ENCODE measurements at places on chromosomes 12 and 14.

GRCh38 chr14:48401321-48401720, 725.9 kb upstream of the MDGA2 start:
- DNase-seq: no peak

- DNase-seq: no peak
These were observed 49.8 kb downstream of the CKAP4 start for GRCh38 chr12:106197906-106198623.

DNA sequence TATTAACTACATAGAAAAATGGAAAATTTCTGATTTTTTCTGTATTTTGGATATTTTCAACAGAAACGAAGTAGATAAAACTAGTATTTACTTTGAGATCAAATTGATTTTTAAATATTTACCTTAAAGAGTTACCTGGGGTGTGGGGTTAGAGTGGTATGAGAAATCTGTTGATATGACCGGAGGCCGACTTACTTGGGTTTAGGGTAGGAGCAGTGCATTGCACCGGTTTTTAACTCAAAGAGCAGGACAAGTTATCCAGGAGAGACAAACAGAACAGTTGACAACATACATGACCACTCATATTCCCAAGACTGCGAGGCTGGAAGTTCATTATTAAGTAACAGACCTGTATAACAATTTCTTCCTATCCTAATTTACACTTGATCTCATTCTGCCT, 31.4 kb downstream of the TPH2 start:
- DNase-seq: no peak

- DNase-seq: no peak
These were observed 70.7 kb downstream of the ANO6 start for GRCh38 chr12:45286621-45287020.

GRCh38 chr12:53308276-53308675, 8.8 kb downstream of the MYG1 start:
- DNase-seq: no peak

GRCh38 chr12:124388679-124389137, 93.8 kb downstream of the RFLNA start:
- DNase-seq: peak; percentile 45

- DNase-seq: no peak
These were observed 32.7 kb upstream of the BTG1 start for GRCh38 chr12:92178340-92178739.

GRCh38 chr12:53786411-53786810, 34.6 kb upstream of the CISTR start:
- DNase-seq: no peak

GRCh38 chr14:97057238-97058073, 260.3 kb downstream of the VRK1 start:
- no peak for DNase-seq

DNA sequence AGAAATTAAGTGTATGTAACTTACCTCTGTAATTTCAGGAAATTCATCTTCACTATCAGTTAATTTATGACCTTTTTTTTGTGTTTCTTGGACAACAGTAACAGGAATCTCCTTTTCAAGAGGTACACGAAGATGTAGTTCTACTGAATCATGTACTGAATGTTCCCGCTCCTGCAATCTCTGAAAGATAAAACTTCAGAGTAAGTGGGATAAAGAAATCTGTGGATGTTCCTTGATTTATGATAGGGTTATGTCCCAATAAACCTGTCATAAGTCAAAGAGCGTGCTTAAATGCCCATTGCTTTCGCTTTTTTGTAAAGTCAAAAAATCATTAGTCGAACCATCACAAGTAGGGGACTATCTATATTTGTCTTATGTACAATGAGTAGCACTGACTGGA, 40.8 kb downstream of the SENP1 start:
- no peak for DNase-seq

GRCh38 chr14:56870336-56870735, 60.1 kb upstream of the OTX2 start:
- DNase-seq: no peak

- no peak for DNase-seq
These were observed 176.3 kb downstream of the ESR2 start for GRCh38 chr14:64117671-64118402.

- no peak for DNase-seq
These were observed 65.7 kb downstream of the WNK1 start for GRCh38 chr12:817941-818600.

DNA sequence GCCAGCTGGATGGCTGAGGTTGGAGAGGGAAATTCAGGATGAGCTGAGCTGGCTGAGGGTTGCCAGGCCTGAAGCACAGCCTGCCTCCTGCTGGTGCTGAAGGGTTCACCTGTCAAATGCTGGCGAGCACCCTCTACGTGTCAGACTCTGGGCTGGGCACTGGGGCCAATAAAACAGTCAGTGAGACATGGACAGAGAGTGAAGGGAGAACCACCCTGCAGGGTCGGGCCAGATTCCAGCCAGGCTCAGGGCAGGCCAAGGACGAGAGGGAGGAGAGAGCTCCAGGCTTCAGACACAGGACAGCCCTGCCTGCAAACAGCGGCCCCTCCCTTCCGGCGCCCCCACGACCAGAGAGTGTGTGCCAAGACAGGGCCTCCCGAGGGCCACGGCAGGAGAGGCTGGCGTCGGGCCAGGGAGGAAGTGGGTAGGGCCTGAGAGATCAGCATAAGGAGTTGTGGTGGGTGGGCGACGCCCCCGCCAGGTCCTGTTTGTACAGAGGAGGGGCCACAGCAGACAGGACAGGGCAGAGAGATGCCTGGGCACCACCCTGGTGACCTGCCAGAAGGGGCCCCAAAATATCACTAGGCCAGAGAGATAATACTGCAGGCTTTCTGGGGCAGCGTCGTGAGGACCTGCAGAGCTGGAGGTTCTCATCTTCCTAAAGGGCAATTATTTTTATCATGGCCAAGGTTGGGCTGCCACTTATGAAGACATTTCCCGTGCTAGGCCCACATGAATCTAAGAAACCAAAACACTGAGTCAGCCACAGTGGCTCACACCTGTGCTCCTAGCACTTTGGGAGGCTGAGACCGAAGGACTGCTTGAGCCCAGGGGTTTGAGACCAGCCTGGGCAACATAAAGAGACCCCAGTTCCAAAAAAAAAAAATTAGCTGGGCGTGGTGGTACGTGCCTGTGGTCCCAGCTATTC, 73.1 kb upstream of the GPR68 start:
- DNase-seq: peak; percentile 79

GRCh38 chr14:104977681-104978653, at the start of gene AHNAK2:
AHNAK2 (minus strand) TSS chr14:104978374; CDS start chr14:104978237, 137 bp downstream.
- DNase-seq: no peak

DNA sequence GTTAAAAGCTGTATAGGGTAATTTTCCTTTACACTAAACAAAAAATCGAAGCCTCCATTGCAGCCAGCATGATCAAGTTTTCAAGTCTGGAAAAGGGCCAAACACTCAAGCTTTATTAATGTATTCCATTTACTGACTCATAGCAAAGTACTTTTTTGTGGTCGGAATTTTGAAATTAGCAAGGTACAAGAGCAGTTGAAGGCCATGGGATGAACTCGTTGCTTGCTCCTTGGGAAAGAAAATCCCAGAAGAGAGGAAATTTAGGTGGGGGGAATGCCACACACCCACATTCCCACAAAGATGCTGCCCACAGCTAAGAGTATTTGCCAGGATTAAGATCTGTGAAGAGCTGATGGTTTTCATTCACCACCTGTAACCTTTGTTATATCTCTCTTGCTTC, 333.7 kb downstream of the EGLN3 start:
- no peak for DNase-seq

GRCh38 chr14:78346747-78347146, 176.6 kb downstream of the NRXN3 start:
- no peak for DNase-seq

DNA sequence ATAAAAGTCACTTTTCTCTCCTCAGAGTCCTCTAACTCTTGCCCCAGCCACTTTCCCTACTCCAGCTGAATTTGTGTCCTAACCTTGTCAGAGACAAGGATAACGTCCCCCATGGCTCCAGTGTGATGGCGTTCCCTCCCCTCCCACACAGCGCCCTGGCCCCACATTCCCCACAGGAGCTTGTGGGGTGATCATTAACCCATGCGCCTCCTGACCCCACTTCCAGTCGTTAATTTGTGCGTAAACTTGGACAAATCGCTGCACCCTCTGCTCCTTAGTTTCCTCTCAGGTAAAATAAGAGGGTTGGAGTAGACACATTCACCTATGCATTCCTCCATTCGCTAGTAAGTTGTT, 22.9 kb upstream of the BCDIN3D start:
- no peak for DNase-seq

DNA sequence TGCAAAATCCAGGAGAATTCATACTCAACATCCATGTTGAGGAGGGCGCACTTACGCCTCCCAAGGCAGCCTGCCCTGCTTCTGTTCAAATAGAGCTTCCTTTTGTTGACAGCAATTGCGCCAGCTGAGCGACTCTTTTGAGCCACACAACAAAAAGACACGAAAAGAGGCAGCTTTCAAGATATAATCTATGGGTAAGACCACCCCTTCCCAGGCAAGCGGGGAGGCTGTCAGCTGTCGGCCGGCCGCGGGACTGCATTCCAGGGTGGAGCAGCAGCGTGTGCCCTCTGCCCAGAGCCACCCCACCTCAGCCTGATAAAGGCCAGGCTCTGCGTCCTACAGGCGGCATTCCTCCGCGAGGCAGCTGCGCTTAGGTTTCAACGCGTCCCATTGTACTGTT, 15.8 kb upstream of the STAB2 start:
- no peak for DNase-seq

DNA sequence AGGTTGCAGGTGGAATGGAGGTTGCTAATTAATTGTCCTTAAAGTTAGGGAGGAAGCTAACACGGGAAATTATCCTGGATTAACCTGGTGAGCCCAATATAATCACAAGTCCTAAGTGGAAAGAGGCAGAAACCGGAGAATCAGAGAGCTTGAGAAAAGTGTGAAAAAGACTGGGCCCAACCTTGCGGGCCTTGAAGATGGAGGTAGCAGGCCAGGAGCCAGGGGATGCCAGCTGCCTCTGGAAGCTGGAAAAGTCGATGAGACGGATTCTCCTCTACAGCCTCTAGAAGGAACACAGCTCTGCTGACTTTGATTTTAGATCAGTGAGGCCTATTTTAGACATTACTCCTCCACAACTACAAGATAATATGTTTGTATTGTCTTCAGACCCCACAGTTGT, 2.1 kb downstream of the SDR9C7 start:
- no peak for DNase-seq

GRCh38 chr12:80643961-80644360, 63.5 kb upstream of the MYF6 start:
- no peak for DNase-seq

GRCh38 chr12:115752156-115752555, 525.3 kb downstream of the MED13L start:
- DNase-seq: no peak

- no peak for DNase-seq
These were observed 92.2 kb upstream of the ATF7IP start for GRCh38 chr12:14272956-14273912.

DNA sequence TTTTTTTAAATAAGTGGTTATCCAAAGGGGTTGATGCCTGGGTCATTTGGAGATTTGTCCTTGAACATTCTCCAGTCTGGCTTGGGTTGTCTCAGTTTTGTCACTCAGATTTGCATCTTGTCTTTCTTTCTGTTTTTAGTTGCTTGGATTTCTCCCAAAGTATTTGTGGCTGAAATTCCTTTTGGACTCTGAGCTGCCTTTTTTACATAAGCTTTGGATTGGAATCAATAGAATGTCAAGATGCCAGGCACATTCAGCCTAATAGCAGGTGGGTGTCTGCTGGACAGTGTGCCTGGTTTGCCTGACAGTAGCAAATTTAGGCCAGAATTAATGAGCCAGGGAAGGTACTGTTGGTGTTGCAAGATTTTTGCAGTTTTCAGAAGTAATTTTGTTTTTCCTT, 50.0 kb downstream of the FLRT2 start:
- DNase-seq: no peak

GRCh38 chr12:66482351-66483203, 180.3 kb downstream of the HELB start:
- no peak for DNase-seq

DNA sequence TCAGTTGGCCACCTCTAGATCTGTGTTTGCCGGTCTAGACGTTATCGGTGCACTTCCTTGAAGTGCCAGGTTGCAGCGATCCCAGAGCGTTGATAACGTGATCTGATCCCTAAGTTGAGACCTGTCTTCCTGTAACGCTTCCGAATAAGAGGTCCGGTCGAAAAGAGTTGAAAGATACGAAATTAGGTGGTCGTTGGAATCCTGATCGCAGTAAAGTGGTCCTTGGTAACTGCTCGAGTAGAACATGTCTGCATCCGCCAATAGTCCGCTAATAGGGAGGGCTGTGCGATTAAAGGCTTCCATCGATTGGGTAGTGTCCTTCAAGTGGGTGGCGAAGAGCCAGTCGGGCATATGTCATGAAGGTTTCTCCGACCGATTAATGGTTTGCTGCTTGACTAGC, 2.7 kb downstream of the SRSF5 start:
- DNase-seq: no peak

- peak; percentile 71 for DNase-seq
These were observed 2.9 kb upstream of the SETD1B start for GRCh38 chr12:121800694-121801594.

GRCh38 chr12:108730365-108731104, 783 bp downstream of the CORO1C start:
- peak; percentile 19 for DNase-seq

- DNase-seq: peak; percentile 83
These were observed 26.0 kb upstream of the PTGR2 start for GRCh38 chr14:73825551-73826188.

- DNase-seq: no peak
These were observed 77.0 kb downstream of the ADGRD1 start for GRCh38 chr12:131030472-131031328.

GRCh38 chr12:30953951-30954751, 27.6 kb downstream of the TSPAN11 start:
- DNase-seq: no peak

- DNase-seq: no peak
These were observed 169.5 kb upstream of the RTL1 start for GRCh38 chr14:101072945-101073597.

- DNase-seq: peak; percentile 35
These were observed 129.3 kb upstream of the SSTR1 start for GRCh38 chr14:38078393-38078792.

DNA sequence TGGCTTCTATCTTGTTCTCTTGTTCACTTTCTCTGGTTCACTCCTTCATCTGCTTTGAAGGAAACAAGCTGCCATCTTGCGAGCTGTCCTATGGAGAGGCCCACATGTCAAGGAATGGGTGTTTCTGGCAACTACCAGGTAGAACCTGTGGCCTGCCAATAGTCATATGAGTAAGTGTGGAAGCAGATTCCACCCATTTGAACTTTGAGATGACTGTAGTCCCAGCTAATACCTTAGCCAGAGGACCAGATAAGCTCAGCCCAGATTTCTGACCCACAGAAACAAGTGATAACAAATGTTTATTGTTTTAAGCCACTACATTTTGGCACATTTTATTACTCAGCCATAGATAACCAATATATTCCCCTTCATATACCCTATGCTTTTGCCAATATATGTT, 4.0 kb upstream of the SLC38A2 start:
- no peak for DNase-seq

Measured in activated CD4-positive, alpha-beta T cell treated with anti-CD3 and anti-CD28 coated beads for 4 hours (primary cell).